ENCODE measurements at places on chromosomes 5 and 9.

DNA sequence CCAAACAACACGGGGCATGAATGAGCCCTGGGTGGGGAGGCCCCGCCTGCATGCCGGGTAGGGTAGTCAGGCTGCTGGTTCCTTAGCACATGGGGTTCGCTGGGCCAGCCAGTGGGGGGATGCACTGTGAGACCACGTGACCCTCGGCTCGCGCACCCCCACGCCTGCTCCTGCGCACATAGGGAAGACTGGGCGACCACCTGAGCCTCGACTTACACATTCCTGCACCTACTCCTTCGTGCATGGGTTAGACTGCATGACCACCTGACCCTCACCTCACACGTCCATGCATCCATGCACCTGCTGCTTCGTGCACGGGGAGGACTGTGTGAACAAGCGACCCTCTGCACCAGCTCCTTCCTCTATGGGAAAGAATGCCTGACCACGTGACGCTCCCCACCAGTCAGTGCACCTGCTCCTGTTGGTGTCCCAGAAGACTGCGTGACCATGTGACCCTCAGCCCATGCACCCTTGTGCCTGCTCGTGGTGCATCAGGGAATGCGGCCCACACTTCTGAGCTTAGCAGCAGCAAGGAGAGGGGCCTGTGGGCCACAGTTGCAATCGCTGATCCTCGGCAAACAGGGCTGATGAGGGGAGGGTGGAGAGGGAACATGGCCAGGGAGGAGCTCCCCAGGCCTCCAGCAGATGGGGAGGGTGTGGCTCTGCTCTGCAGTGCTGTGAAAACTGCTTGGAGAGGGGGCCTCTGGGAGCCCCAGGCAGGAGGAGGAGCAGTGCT lies 18.1 kb downstream of the LPCAT1 start:
- DNase-seq, result no peak

DNA sequence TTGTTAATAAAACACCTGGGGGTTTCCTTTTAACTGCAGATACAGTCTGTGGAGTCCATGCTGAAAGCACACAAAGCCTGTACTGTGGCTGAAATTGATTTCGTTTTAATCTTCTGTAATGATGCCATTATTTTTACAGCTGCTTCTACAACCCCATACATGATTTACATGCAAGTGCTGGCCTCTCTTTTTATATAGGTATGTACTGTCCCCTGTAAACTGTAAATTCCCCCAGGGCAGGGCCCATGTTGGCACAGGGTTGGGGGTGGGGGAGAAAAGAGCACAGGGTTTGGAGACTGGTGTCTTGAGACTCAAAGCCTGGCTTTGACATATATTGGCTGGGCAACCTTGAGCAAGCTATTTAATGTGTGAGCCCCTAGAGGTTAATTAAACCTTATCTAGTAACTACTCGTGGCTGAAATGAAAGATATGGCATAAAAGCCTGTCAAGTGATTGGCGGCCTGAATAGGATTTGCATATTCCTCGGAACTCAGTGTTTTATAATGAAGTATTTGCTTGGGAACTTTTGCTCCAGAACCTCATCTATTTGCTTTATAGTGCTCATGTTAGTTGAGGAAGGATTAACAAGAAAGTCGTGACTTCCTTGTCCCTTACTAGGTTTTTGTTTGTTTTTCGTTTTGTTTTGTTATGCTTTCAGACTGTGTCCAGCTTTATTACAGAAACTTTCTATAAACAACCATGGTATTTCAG lies 34.0 kb downstream of the KLF4 start:
- no peak for DNase-seq

DNA sequence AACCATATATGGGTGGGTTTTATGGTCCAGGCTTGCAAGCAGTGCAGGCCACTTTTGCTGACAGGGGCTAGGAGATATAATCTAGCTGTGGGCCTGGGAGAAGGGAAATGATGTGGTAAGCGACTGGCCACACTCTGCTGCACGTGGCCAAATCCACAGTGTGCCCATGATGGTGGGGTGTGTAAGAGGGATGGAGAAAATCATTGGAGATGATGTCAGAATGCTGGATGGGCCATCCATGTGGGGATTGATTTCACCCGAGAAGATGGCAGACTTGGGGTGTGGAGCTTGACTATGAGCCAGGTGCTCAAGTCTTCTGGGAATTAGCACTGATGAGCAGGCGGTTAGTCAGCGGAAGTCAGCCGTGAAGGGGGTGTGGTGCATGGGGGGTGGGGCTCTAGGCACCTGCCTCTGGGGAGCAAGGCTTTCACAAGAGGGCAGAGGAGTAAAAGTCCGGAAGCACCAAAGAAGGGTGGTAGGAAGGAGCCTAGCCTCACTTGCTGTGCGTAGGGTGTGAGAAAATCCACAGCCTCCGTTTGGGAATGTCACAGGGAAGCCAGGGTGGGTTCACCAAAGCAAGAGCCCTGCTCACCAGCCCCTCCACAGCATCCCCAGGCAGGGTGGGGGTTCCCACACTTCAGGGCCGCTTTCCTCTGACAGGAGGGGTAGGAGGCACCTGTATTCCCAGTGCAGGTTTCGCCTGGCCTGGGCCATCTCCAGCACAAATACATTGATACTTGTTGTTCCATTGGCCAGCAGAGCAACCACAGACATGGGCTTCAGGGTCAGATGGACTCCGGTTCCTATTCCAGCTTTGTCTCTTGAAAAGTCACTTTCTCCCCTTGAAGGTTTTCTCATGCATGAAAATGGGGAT lies 44.5 kb upstream of the ANGPTL2 start:
- peak; percentile 36 for DNase-seq

GRCh38 chr9:14530366-14530765 lies 162.9 kb downstream of the ZDHHC21 start:
- DNase-seq, result no peak

GRCh38 chr5:74252044-74252443 lies 388.5 kb downstream of the ENC1 start:
- DNase-seq, result no peak

DNA sequence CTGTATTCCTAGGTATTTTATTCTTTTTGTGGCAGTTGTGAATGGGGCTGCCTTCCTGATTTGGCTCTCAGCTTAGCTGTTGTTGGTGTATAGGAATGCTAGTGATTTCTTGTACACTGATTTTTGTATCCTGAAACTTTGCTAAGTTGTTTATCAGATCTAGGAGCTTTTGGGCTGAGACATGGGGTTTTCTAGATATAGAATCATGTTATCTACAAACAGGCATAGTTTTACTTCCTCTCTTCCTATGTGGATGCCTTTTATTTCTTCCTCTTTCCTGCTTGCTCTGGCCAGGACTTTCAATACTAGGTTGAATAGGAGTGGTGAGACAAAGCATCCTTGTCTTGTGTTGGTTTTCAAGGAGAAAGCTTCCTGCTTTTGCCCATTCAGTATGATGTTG lies 129.9 kb downstream of the DMXL1 start:
- no peak for DNase-seq

All from activated CD8-positive, alpha-beta memory T cell treated with anti-CD3 and anti-CD28 coated beads, Interleukin-2, amount 50 U/mL, for 48 hours (primary cell).